Tibial artery (tissue), 4 donors: ENCODE measurements at places on chromosomes 6 and 20.
A peak's percentile ranks its signal among the peaks of the same experiment; 100 is the strongest.

DNA sequence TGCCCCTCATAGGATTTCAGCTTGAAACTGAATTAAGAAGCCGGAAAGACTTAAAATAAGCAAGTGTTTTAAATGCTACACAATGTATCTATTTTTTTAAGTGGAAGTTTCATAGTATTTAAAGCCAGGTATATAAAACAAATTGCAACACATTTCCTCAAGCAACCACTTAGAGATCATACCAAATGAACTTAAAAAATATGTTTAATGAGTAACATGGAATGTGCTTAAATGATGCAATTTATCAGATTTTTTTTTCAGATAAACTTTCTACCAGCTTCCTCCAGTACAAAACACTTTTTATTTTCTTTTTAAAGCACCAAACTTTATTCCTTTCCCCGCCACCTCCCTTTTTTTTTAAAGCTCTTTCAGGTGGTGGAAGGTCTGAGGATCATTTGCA lies 534.3 kb downstream of the BMP2 start:
- DNase-seq, result no peak

- no peak for DNase-seq
Observed at GRCh38 chr6:83860359-83860755, 868 bp downstream of the CYB5R4 start.

GRCh38 chr20:6038256-6038655 lies 15.6 kb downstream of the LRRN4 start:
- no peak for DNase-seq

DNA sequence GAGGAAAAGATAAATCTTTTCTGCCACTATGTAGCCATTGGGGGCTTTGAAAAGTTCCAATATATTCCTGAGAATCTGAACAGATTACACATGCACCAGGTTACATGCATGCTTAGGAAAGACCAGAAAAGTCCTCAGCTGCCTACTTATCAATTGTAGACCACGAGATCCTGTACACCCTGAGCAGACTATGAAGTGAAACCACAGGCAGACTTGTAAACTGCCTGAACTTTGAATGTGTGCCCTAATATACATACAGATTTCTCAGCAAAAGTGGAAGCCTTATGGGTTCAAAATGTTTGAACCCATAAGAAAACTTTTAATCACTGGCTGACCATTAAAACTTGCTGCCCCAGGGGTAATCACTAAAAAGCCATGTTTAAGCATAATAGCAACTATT lies 273.5 kb upstream of the RUNX2 start:
- no peak for DNase-seq

DNA sequence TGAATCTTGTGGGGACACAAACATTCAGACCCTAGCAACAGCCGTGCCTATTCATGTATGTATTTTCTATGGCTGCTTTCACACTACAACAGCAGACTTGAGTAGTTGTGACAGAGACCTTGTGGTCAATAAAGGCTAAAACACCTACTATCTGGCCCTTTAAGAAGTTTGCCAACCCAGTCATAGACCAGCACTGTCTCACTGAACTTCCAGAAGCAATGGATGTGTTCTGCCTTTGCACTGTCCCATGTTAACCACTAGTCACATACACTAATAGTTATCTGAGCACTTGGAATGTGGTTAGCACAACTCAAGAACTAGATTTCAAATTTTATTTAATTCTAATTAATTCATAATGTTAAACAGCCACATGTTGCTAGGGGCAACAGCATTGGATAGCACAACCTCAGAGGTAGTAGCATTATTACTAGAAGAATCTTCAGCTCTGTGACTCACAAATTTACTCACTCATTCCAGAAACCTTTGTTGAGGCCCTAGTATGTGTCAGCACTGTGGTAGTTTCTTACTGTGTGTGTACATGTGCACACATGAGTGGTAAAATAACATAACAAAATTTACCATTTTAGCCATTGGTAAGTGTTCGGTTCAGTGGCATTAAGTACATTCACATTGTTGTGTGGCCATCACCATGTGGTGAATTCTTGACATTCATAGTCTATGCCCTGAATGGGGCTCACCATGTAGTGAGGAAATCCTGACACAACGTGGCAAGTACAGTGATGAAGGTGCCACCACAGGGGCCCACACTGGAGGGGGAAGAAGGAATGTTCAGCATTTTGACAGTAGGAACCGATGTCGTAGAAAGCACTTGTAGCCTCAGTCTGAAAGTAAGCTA lies 107.3 kb downstream of the CEP57L1 start:
- no peak for DNase-seq

GRCh38 chr6:32087574-32088486 lies 21.3 kb downstream of the TNXB start:
- peak; percentile 95 for DNase-seq

- no peak for DNase-seq
Observed at GRCh38 chr6:5308066-5308465, 46.8 kb downstream of the FARS2 start.

- no peak for DNase-seq
Observed at GRCh38 chr20:53870426-53871315, 199.7 kb downstream of the BCAS1 start.

- DNase-seq, result no peak
Observed at GRCh38 chr6:136166815-136167214, 83.3 kb downstream of the MTFR2 start.

GRCh38 chr6:134882426-134883038 lies 67.4 kb downstream of the ALDH8A1 start:
- DNase-seq, result peak; percentile 77

DNA sequence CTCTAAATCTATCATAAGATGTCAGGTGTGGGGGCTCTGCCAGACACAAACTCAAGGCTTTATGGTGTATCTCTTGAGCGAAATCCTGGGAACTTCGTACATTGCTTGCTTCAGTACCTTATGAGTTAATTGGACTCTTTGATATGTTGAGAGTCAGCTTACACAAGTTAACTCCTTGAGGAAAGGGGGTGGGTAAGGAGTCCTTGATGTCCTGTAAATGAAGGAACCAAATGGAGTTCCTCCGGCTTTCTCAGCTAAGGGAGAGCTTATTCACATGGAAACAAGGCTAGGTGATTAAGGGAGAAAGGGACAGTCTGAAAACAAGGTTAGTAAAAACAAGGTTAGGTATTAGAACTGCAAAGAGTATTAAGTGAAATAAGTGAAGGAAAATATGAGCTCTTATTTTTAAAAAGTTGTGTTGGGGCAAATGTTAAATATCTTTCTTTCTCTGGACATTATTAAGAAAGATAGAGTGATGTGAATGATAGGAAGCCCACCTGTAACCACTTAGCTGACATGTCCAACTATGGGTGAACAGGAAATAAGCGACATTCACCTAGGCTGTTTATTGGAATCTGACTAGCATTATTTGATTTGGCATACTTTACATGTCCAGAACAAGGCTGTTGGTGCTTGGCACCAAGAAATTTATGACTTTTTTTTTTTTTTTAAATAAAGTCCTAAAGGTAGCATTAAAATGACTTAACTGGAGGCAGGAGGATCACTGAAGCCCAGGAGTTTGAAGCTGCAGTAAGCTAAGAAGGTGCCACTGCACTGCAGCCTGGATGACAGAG lies 26.5 kb downstream of the GTF2H5 start:
- DNase-seq, result no peak

DNA sequence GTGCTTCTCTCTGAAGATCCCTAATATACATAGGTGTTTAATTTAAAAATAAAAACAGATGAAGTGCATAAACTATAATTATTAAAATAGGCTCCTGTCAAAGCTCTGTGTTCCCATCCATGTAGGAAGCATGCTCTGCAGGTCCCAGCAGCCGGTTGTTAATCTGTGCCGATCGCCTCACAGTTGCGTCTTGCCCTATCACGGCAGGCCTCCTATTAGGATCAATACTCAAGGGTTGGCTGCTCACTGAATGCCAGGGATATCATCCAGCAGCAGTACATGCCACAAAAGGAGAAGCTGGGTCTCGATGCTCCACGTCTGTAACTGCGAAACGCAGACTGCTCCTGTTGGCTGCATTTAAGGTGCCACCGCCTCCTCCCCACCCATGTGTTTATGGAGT lies 369.8 kb downstream of the CDH4 start:
- DNase-seq, result no peak

DNA sequence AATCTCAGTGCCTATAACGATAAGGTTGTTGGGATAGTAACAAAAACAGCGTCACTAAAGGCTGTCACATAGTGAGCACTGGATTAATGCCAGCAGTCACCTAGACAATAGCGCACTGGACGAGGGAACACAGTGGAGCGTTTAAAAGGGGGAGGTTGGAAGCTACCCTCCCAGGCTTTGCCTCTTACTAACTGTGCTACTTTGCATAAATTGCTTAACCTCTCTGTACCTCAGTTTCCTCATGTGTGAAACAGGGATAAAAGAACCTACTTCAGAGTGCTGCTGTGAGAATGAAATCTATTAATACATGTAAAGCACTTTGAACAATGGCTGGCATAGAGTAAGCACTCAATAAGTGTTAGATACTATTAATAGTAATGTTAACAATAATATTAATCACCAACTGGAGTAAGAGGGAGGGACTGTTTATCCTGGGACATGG lies 10.5 kb downstream of the BCL2L1 start:
- no peak for DNase-seq

GRCh38 chr20:51426718-51427650 lies 115.5 kb downstream of the NFATC2 start:
- DNase-seq, result no peak

DNA sequence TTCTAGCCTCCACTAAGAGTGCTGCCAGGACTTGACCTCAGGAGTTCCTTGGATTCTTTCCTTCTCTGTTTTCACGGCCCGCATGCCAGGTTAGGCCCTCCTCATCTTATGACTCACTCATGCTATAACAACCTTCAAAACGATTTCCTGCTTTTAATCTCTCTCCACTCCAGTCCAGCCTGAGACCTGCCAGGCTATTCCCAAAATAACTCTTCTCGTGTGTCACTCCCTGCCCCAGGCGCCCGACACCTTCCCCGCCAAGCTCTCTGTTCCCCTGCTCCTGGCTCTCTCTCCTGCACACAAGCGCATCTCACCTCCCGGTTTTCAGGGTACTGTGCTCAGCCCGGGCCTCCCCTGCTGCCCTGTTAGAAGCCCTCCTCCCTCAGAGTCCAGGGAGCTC lies 64.1 kb upstream of the RPS6KA2 start:
- no peak for DNase-seq

DNA sequence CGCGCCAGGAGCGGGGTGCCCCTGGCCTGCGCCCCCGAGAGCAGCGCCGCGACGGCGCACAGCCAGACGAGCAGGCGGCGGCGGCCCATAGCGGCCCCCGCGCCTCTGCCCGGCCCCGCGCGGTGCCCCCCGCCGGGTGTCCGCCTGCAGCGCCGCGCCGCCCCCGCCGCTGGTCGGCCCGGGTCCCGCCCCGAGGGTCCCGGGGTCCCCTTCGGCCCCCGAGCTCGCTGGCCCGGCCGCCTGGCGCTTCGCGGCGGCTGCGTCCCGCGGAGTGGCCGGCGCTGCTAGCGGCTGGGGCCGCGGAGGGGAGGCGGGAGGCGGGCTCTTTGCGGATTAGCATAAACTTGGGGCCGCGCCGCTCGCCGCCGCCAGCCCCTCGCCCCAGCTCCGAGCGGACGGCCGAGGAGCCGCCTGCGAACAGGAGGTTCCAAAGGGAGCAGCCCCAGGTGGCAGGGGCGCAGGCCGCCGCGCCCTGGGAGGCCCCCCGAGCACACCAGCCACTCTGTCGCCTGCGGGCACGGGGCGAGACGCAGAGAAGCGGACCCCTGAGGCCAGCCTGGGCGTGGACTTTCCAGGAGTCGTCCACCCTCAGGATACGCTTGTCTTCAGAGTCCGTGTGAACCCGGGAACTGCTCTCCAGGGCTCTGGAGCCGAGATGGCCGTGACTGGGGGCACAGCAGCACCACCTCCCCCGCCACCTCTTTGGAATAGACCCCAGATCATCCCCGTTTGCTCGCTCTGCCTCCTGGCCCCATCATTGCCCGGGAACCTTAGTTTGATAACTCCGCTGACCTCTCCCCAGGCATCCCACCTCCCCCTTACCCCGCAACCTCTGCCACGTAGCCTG lies at the start of gene EMILIN3:
EMILIN3 (minus strand) TSS at position 273 of the 847 bp plus-strand sequence; CDS start at position 89, 184 bp downstream.
- DNase-seq, result no peak

- DNase-seq, result no peak
Observed at GRCh38 chr6:100721256-100721655, 159.9 kb downstream of the ASCC3 start.

GRCh38 chr6:100593522-100593921 lies 128.8 kb upstream of the SIM1 start:
- DNase-seq, result no peak

- no peak for DNase-seq
Observed at GRCh38 chr6:42354702-42355101, 97.0 kb downstream of the TRERF1 start.

DNA sequence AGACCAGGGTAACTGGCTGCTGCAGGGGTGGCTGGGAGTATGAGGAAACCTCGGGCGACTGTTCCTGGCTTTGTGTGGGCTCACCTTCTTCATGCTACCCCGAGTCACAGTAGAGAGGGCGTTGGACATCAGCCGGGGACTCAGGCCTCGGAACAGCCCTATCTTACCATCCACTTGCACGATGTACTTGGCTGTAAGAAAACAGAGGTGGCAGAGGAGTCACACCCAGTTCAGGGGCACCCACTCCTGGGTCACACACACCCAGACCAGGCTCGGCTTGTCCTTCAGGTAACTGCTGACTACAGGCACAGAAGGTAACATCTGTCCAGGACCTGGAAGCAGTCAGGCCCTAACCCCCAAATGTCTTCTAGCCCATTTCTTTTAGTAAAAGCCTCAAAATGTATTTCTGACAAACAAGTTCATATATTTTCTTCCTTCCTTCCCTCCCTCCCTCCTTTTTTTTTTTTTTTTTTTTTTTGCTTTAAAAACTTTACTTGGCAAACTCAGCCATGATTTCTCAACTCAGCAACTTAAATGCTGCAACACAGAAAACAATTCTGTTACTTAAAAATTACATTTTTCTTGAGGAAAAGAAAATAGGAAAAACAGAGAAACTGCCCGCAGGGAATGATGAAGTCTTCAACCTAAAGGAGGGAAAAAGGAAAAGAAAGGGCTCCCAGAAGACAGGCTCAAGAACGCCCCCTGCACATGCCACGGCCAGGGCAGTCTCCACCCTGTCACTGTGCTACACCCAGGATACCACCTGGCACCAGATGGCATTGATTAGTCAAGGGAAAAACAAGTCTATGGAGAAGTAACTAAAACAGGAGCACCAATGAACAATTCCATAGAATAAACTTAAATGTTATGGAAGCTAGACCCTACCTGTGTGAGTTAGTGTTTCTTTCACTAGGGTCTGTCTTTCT lies 7.3 kb downstream of the MTCH1 start:
- no peak for DNase-seq

DNA sequence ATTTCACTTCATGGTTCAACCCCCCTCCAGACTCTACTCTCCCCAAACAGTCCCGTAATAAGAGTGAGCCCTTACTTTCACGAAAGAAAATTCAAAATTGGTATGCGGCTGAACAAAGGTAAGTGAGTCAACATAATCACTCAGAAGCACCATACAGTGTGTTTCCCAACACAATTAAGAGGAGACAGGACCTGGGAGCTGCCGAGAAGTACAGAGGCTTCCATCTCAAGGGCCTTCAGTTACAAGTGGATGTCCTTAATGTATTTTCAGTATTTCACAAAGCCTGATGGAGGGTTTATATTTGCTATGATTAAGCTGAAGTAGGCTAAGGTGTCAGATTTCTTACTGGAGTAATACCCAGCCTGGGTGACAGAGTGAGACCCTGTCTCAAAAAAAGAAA lies 51.1 kb downstream of the MYO6 start:
- no peak for DNase-seq

GRCh38 chr20:50107796-50108331 lies 5.1 kb downstream of the UBE2V1 start:
- DNase-seq, result no peak

- no peak for DNase-seq
Observed at GRCh38 chr20:17501701-17502100, 29.5 kb downstream of the BFSP1 start.

- no peak for DNase-seq
Observed at GRCh38 chr6:151681433-151682059, 125.9 kb upstream of the ESR1 start.

GRCh38 chr6:45574014-45574461 lies 196.3 kb upstream of the SUPT3H start:
- no peak for DNase-seq
